A673 (cell line): ENCODE measurements at places on chromosomes 4 and X. TPM values are rescaled to one million over a fixed set of nuclear protein-coding genes. Genes with fewer than 3 reads are reported as not detected.

- no peak for DNase-seq
Measured at GRCh38 chrX:28609003-28609402, 21.8 kb downstream of the IL1RAPL1 start.

DNA sequence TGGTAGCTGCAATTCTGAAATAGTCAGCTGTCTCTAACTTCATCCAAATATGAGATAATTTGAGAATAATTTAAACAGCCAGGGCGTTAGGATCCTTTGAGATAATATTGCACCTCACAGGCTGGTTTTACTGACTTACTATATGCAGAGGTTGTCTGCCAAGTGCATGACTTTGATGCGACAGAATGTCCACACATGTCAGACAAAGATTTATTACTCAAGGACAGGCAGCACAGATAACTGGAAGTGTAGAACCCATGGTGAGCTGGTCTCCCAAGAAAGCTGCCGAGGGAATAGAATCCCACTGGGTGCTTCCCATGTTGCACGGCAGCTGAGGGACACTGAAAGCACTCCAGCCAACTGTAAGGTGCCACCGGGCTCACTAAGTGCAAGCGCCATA lies 166.2 kb upstream of the GALNTL6 start:
- no peak for DNase-seq

DNA sequence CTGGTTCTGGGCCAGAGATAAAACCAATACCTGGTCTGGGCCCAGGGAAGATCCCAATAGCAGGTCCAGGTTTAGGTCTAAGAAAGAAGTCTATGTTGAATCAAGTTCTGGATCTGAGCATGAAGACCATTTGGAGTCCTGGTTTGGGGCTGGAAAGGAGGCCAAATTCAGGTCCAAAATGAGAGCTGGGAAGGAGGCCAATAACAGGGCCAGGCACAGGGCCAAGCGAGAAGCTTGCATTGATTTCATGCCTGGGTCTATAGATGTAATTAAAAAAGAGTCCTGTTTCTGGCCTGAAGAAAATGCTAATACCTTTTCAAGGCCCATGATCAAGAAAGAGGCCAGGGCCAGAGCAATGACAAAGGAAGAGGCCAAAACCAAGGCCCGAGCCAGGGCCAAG lies 3.4 kb downstream of the GPRASP1 start:
- DNase-seq, result no peak

- DNase-seq, result peak; percentile 2
Measured at GRCh38 chr4:187436251-187436650, 559.3 kb upstream of the ZFP42 start.

CYBB gene
- 0.22 TPM in 1 of 2 replicates, not detected in the other for total RNA-seq
